ENCODE measurements at places on chromosomes 2 and 18.

DNA sequence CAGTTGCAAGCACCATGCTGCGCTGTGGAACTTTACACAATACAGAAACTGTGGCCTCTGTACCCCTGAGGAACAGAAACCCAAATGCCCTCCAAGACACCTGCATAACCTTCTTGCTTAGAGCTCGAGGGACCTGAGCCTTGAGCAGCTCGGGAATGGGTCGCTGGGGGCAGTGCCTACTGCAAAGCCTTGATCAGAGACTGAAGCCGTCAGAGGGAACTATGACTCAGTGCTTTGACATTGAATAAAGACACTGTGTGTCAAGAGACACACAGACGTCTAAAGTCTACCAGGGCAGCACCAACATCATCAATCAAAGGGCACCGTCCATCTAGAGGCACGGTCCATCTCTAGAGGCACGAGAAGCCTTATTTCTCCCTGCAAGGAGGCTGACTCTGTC is 30.6 kb downstream of the GPR45 start:
- no peak for DNase-seq

GRCh38 chr2:68448671-68449653 is 18.1 kb downstream of the FBXO48 start:
- no peak for DNase-seq

- DNase-seq = no peak
Measured at GRCh38 chr2:152222975-152223637, 47.5 kb upstream of the STAM2 start.

GRCh38 chr2:20538308-20539132 is 91.6 kb downstream of the RHOB start:
- DNase-seq = no peak

DNA sequence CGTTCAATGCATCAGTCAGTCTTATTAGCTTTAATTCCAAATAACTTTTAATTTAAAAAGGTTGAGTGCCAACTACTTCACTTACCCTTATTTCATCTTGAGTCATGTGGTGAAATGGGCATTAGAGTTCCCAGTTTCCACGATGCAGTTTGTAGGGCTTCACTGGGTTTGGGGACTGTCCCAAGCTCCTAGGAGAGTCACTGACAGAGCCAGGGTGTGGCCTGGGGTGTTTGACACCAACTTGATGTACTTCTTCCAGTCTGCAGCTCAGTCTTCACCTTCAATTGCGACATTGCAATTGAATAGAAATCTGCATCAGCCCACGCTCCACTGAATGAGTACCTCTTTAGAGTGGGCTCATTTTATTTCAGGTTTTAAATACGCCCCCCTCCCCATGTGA is 165.3 kb downstream of the ARL4C start:
- DNase-seq = no peak

Data from activated CD4-positive, alpha-beta T cell treated with anti-CD3 and anti-CD28 coated beads, Interleukin-2, amount 50 U/mL, for 4 hours (primary cell).